ENCODE measurements at places on chromosomes 3 and 15. TPM values are rescaled to one million over a fixed set of nuclear protein-coding genes. Genes with fewer than 3 reads are reported as not detected.

Gene C3orf85
- not detected for total RNA-seq

DNA sequence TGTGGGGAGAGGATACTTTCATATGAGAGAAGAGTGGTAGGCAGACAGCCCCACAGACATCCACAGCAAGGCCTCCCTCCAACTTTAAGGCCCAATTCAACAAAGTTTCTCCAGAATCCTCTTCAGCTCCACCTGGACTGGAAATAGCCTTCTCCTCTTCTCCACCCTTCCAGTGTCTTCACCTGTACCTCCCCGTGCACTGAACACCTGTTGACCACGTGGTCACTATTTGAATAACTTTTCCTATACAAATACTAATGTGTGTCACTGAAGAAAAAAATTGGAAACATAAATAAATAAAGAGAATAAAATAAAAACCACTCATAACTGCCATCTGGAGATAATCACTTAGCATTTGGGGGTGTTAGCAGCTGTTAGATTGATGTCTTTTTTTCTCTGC, 52.9 kb downstream of the CCNL1 start:
- DNase-seq, result no peak

Gene PFN2
- 239 TPM for total RNA-seq

DNA sequence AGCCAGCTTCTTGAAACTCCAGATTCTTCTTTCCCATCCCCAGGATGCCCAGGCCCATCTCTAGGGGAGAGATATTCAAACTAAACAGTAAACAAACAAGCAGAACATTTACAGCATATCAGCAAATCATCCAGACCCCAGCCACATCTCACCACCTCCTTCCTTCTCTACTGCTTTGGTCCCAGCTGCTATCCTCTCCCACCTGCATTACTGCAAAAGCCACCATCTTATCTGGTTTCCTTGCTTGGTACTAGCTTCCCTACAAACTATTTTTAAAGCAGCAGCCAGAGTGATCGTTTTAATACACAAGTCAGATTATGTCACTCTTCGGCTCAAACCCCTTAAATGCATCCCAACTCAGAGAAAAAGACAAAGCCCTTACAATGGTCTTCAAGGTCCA, 4.8 kb downstream of the LYSMD2 start:
- DNase-seq, result no peak

Gene ALG1L2
- total RNA-seq, result not detected

DNA sequence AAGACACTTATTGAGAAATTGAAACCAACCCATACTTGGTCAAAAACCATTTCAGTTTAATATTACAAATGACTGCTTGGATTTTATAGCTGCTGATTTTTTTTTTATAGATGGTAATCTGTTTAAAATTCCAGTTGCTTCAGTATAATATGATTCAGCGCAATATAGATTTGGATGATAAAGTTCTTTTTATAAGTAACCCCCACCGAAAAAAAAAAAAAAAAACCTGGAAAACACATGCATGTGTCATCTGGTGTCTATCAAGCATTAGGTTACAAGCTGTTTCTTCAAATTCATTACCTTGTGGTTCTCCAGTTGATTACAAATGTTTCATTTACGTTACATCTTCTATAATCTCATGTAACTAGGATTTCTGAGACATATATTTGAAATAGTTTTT, 356.6 kb upstream of the ROBO2 start:
- no peak for DNase-seq

Gene KLF13
- total RNA-seq, result 37.5 TPM

Gene LRTM1
- 84.2 TPM for total RNA-seq

GRCh38 chr3:194136519-194137007, 615 bp downstream of the HES1 start:
- DNase-seq, result peak; percentile 65

Gene RARB
- total RNA-seq, result 14.4 TPM

- DNase-seq, result no peak
Measured at GRCh38 chr3:115204475-115204874, 57.4 kb upstream of the ZBTB20 start.

DNA sequence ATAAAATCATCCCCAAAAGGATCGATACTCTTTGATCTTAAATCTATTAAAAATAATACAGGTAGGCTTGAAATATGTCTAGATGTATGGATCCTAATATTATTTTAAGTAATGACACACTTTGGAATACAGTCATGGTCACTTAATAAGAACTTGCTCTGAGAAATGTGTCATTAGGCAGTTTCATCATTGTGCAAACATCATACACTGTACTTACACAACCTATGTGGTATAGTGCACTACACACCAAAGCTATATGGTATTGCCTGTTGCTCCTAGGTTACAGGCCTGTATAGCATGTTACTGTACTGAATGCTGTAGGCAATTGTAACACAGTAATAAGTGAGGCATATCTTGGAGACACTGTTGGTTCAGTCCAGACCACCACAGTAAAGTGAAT, 307.1 kb downstream of the RAP2B start:
- DNase-seq, result no peak

- no peak for DNase-seq
Measured at GRCh38 chr15:39331584-39331983, 249.3 kb upstream of the THBS1 start.

Gene RHCG
- total RNA-seq, result 70.4 TPM

Gene CCR5
- 0.41 TPM for total RNA-seq

DNA sequence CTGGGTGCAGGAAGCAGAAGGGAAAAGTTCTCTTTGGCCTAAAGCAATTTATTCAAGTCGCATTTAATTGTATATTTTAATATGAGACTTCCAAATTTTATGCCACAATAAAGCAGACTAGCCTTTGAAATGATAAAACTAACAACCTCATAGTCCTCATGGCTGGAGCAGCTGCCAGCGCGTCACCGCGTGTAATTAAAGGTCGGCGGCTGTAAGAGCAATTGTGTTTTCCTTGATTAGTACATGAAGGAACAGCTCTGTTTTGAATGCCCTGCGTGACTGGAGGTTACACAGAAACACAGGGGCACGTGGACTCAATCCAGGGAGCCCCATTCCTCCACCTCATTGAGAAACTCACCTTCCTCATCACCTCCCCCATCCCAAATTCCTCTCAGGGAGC, 10.1 kb upstream of the LRRC15 start:
- no peak for DNase-seq

- DNase-seq, result no peak
Measured at GRCh38 chr3:13324835-13325501, 95.2 kb downstream of the NUP210 start.

DNA sequence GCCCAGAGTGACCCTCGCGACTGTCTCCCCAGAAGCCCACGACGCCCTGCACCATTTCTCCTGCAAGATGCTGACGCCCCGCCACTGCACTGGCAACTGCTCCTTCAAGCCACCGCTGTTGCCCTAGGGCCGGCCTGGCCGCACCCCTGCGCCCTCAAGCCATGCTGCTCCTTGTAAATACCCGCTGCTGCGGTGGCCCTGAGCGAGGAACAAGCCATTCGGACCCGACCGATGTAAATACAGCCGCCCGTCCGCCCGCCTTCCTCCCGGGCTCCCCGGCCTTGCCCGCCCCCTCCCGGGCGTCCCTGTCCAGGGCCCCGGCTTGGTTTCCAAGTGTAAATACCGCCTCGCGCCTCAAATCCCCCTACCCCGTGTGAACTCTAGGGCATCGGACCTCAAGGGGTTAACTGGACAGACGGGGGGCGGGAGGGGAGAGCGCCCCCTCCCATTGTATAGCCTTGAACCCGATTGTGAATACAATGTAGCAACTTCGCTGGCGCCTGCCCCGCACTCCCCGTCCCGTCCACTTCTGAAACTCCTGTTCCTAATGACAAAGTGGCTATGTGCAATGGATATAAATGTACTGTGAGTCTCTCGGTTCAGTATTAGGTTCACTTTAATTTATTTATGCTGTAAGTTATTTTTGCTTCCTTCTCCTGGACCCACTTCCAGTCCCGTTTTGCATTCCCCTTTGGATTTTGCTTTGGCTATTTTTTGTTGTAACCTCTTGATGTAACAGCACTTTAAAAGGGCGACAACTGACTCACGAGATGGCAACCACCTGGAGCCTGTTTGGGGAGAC, 5.9 kb downstream of the RNU6-1 start:
- DNase-seq, result peak; percentile 71

DNA sequence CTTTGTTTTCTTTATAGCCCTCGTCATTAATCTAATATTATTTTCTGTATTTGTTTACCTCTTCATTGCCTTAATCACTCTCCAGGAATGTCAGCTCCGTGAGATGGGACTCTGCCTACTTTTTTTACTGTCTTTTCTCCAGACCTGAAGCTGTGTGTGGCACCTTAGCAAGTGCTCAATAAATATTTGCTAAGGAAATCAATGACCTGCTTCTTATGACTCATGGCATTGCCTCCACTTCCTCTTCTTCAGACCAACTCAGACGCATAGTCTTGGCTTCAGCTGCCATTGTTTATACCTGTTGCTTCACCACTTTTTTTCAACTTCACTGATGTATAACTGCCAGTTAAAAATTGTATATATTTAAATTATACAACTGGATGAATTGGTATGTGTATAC, 218.5 kb upstream of the CMC1 start:
- DNase-seq, result no peak

GRCh38 chr3:167051421-167051820, 328.7 kb downstream of the ZBBX start:
- no peak for DNase-seq

Gene NLGN1
- 12.6 TPM for total RNA-seq

Gene PCSK6
- total RNA-seq, result 10.6 TPM

Gene CNTN3
- total RNA-seq, result 6.9 TPM

GRCh38 chr15:77475898-77476297, 55.2 kb downstream of the HMG20A start:
- DNase-seq, result peak; percentile 73

DNA sequence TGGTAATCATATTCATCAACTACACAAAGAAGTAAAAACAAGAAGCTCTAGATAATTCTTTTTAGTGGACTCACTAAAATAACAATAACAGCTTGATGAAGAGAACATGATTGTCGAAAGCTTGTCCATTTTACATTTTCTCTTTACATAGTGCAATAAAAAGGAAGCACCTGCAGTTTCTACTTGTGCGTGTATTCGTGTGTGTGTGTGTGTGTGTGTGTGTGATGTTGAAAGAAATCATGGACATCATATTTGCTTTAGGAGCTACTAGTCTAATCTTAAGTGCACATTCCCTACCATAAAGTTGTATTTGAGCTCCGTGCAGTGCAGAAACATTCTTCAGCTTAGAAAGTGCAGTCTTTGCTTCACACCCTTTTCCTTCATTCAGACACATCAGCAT, 288.8 kb downstream of the ZBTB20 start:
- no peak for DNase-seq

- peak; percentile 72 for DNase-seq
Measured at GRCh38 chr15:64739156-64739555, 36.2 kb downstream of the RBPMS2 start.

DNA sequence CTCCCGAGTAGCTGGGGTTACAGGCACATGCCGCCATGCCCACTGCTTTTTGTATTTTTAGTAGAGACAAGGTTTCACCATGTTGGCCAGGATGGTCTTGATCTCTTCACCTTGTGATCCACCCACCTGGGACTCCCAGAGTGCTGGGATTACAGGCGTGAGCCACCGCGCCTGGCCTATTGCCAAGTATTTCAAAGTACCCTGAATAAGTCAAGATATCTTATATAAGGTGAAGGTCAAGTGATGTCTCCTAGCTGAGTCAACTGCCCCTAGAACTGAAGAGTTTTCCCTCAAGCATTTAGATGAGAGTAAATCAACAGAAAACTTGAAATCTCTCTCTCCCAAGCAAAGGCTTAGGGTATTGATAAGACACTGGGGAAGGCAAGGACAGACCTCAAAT, 63.9 kb downstream of the RPL22L1 start:
- no peak for DNase-seq

- DNase-seq, result no peak
Measured at GRCh38 chr3:108053067-108053466, 37.8 kb downstream of the CD47 start.

DNA sequence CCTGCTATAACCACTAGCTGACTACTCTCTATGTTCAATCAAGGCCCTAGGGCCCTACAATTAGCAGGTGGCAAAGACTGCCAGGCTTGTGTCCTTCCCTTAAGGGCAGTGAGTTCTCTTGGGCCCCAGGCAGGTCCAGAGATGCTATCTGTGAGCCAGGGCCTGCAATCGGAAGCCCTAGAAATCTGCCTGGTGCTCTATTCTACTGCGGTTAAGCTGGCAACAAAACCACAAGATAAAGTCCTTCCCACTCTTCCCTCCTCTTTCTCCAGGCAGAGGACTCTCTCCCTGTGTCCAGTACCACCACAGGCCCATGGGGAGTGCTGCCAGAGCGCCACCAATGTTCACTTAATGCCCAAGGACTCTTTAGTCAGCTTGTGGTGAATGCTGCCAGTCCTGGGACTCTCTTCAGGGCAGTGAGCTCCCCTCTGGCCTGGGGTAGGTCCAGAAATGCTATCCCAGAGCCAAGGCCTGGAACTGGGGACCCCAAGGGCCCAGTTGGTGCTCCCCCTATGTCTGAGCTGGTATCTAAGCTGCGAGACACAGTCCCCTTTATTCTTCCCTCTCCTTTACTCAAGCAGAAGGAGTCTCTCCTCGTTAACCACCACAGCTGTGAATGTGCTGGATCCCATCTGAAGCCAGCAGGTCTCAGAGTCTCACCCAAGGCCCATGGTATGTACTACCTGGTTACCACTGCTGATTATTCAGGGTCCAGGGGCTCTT, 34.7 kb downstream of the XXYLT1 start:
- no peak for DNase-seq

- peak; percentile 14 for DNase-seq
Measured at GRCh38 chr3:34972481-34972880, 666.8 kb upstream of the ARPP21 start.

Gene XCR1
- total RNA-seq, result not detected

DNA sequence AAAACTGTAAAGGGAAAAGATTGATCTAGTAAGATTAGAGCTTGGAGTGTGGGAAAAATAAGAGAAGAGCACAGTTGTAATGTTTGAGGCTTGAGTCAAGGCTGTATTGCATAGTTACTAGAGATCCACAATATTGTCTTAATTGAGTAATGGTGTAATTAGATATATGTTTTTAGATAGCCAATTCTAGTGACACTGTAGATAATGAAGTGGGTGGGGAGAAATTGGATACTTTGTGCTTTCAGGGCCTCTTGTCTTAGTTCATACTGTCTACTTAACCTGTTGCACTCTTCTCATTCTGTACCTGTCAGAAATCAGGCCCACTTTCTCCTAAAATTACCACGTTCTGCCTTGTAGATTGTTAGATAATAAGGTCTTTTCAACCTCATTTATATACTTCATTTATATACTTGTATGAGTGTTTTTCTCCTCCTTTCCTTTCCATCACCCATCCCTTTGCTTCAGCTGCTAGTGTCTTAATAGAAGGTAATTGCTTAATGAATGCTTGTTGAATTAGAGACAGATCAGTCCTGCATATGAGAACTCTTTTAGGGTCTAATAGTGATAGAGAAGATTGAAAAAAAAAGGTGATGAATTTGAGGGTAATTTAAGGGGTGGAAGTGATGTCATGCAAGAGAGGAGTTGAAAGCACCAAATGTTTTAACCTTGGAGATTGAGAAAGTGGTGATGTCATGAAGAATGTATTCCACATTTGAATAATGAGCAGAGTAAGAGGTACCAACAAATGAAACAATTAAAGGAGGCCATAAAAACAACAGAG, 32.0 kb downstream of the PIK3CA start:
- DNase-seq, result no peak

Gene FBXO45
- 16.0 TPM for total RNA-seq

- no peak for DNase-seq
Measured at GRCh38 chr3:184227481-184227935, 1.9 kb upstream of the VWA5B2 start.

Gene PEX5L
- 0.21 TPM for total RNA-seq
